ENCODE measurements at places on chromosomes 11 and 22.

DNA sequence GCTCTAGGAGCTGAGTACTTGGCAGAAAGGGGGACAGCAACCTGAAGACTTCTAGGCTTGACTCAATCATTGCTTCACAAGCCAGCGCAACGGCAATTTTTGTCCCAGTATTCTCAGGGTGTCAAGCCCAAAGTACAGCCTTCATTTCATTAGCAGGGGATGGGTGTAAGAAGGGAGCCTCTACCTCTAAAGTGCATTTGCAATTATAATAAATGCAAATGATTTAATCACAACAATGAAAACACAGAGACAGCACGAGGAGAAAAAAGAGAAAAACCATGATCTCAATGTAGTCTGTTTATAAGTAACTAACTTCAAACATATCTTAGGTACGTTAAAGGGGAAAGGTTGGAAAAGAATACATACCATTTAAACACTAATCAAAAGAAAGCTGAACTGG is 34.7 kb downstream of the ZBTB44 start:
- no peak for DNase-seq

- DNase-seq = no peak
Observed at GRCh38 chr11:118661425-118662301, 17.8 kb downstream of the TREH start.

GRCh38 chr11:61922539-61922938 is 5.2 kb upstream of the RAB3IL1 start:
- no peak for DNase-seq

- DNase-seq = no peak
Observed at GRCh38 chr11:105236664-105237063, 97.1 kb upstream of the CARD18 start.

DNA sequence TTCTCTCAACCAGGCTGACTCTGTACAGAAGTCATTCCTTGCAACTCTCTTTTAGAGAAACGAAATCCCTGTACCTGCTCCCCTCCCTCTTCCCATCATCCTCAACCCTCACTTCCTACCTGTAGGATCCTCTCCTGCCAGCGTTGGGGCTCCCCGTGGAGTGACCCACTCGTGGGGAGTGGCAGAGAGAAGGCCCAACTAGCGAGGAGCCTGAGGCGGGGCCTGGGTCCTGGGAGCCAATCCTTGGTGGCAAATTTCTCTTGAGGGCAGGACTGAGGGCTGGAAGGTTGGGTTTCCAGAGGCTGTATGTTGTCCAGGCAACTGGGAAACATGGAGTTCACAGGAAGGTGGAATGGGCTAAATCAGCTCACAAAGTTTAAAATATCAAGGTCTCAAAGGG is 10.4 kb downstream of the NHERF4 start:
- no peak for DNase-seq
